ENCODE measurements at places on chromosomes 6 and 20. TPM values are rescaled to one million over a fixed set of nuclear protein-coding genes. Genes with fewer than 3 reads are reported as not detected.
A peak's percentile ranks its signal among the peaks of the same experiment; 100 is the strongest.

ABHD16A gene
- 36.0 TPM for total RNA-seq

ETV7 gene
- 0.49 TPM for total RNA-seq

DNA sequence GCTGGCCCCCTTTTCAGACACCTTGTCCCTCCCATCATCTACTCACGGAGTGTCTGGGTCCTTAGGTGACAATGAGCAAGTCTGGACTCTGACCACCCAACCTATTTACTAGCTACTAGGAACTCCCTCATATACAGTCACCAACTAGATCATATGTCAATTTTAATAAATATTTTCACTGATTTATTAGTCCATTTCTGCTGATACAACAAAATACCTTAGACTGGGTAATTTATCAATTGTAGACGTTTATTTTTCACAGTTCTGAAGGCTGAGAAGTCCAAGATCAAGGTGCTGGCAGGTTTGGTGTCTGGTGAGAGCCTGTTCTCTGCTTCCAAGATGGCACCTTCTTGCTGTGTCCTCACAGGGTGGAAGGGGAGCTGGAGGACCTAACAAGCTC lies 229.7 kb downstream of the PTPRT start:
- DNase-seq, result no peak

DNA sequence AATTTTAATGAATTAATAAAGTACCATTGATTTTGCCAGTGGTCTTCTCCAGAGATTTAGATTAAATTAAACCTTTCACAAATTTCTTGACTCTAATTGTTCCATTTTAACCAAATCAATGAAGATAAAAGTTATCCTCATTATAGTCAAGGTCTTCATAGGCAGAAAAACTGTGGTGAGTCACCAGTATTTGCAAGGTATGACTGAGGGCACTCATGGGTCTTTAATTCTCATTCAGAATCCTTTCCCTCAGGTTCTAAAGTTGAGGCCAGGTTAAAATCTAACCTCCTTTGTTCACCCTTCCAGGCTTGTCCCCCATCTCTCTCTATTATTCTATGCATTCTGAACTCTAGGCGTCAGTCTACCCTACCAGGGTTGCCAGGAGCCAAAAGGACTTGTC lies 93.9 kb downstream of the JAG1 start:
- DNase-seq, result no peak

GRCh38 chr20:53739799-53740785 lies 146.5 kb upstream of the ZNF217 start:
- peak; percentile 51 for DNase-seq

DNA sequence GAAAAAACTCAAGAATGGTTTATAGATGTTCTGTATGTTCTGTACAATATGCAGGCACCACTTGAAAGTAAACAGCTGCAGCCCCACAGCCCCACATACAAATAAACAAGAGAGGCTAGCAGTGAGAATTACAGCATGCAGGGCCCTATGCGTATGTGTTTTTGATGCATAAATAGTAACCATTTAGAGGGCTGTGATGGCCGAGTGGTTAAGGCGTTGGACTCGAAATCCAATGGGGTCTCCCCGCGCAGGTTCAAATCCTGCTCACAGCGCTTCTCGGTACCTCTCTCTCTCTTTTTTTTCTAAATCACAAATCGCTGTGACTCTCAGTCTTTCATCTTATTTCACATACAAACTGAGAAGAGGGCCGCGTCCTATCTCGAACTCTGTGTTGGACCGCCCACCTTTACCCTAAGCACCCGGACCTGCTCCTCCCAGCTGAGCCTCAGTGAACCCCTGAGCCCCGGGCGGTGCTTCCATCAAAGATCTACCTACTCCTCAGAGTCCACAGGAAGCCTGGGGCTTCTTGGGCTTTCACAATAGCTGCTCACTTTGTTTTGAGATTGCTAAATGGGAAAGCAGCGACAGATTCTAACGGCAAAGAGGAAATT lies 37.7 kb upstream of the PRSS16 start:
- DNase-seq, result no peak

KCNK16 gene
- not detected for total RNA-seq

DNA sequence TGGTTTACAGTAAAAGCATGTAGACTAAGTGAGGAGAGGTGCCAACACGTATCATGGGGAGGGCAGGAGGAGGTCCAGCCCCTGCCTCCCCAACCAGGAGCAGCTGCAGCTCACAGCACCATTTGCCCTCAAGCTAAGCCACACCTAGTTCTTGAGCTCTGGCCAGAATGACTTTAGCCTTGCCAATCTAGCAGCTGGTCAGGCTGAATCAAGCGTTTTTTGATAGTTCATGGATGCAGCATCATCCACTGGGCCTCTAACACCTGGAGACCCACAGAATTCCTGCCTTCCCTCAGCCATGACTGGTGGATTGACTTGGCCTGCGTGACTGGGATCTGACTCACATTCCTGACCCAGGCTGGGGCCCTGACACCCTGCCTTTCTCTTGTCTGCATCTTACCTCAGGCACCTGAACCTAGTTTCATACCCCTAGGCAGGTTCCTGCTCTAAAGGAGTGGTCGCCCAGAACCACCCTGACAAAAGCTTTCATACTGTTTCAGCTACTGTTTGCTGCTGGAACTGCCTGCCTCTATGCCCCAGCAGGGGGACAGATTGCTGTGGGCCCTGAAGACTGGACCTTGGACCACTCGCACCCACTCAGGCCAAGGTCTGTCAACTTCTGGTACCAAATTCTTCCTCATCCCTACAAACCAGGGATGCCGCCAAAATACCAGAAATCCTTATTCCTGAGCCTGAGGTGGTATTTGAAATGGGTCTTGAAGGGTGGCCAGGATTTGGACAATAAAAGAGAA lies 122.3 kb downstream of the QRSL1 start:
- no peak for DNase-seq

- DNase-seq, result no peak
Measured at GRCh38 chr6:160818934-160819333, 116.9 kb downstream of the PLG start.

Measured in skin of body (tissue), 3 donors.